HS-27A (cell line): ENCODE measurements at places on chromosomes 6 and 20.

DNA sequence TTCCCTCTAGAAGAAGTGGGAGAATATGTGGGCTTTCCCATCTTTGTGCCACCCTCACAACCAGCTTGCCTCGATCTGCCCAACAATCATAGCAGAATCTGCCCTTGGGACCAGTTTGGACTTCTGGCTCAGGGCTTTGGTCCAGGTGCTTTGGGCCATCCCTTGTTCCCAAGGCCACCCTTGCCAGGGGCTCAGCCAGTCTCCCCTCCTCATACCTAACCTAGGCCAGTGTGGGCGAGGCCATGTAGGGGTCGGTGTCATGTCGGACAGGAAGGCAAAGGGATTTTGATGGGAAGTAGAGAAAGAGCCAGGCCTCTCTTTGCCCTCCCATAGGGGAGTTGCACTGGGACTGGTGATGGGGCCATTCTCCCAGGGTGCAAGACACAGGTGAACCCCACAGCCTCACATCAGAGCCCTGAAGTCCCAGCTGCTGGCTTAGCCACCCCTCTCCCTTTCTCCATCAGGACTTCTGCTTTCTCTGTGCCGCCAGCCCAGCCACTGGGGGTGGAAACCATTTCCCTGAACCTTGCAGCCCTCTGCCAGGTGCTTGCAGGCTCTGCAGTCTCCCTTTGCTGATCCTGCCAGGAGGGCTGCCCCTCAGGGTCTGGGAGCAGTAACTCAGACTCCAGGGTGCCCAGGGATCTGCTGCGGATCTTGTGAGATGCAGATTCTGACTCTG, 60.7 kb downstream of the SLC24A3 start:
- DNase-seq: no peak

- DNase-seq: no peak
These were observed 14.5 kb downstream of the GMEB2 start for GRCh38 chr20:63612276-63612931.

DNA sequence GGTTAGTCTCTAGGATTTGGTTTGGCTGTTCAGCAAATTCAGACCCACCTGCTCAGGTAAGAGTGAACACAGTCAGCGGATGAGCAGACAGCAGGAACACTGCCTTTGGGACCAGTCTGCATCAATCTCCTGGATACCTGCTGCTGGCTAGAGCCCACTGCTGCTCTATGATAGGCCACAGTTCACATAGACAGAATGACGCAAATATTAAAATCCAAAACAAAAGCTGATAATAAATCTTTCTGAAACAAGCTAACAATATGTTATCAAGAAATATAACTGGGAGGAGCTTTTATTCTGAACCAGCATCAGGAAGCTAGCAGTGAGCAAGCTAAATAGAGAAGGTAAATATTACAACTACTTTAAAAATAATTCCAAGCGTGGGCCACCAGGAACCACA, at the start of gene TAAR1:
Gene TAAR1, minus strand, starts transcription at position 101 of the 400 bp plus-strand sequence. CDS start 13,179 bp downstream, outside the sequence.
- DNase-seq: no peak

GRCh38 chr6:157162766-157163433, 160.4 kb downstream of the TMEM242 start:
- DNase-seq: no peak

- DNase-seq: no peak
These were observed 540 bp upstream of the ZSCAN12 start for GRCh38 chr6:28400122-28400451.

- no peak for DNase-seq
These were observed 78.6 kb upstream of the PLN start for GRCh38 chr6:118469468-118469867.

DNA sequence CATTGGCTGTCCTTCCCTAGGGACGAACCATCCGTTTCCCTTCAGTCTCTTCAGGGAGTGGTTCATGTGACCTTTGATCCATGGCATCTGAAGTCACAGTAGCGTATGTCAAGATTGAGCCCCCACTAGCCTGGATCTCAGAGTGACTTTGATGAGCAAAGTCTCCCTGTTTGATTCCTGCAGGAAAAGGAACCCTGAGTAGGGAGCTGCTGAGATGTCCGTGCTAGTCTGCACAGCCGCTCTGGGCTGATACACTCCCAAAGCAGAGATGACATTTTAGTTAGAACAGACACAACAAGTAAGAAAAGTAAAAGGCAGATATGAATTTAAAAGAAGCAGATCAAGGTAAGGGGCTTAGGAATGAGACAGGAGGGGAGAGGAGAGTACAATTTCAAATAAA, 899.4 kb downstream of the C6orf118 start:
- no peak for DNase-seq

DNA sequence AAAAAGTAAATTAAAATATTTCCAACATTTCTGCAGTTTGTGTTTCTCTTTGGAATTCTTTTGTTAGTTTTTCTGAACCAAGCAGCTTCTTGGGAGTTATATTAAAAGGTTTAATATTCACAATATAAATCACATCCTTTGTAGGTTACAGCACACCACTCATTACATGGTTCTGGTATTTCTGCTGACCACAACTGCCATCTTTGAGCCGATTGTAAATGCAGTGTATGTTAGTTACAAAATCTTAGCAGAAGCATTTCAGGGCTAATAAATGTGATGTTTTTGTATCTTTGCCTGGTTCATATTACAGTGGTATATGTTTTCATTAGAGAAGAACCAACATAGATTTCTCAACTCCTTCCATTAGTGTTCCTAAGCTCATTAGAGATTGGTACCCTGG, 19.1 kb upstream of the TSHZ2 start:
- no peak for DNase-seq

- DNase-seq: no peak
These were observed 8.5 kb upstream of the SRC start for GRCh38 chr20:37337208-37337991.

DNA sequence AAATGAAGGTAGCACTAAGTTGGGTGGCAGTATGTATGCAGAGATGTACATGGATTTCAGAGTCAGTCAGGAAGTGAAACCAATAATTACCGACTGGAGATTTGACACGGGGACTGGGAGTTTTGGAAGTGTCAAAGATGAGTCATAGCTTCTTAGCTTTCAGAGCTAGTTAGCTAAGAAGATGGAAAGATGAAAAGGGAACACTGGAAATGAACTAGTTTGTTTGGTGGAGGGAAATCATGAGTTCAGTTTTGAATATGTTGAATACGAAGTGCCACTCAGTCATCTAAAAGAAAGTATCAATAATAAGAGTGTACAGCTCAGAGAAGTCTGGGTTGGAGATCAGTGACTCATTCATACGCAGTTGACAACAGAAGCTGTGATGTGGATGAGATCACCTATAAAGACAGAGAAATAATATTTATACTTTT, 7.5 kb downstream of the ESF1 start:
- DNase-seq: no peak

GRCh38 chr20:15784020-15784419, 789.2 kb downstream of the KIF16B start:
- no peak for DNase-seq

GRCh38 chr6:36862848-36863382, 11.7 kb downstream of the PPIL1 start:
- DNase-seq: no peak

GRCh38 chr20:51277961-51278360, 255.1 kb upstream of the KCNG1 start:
- DNase-seq: no peak

DNA sequence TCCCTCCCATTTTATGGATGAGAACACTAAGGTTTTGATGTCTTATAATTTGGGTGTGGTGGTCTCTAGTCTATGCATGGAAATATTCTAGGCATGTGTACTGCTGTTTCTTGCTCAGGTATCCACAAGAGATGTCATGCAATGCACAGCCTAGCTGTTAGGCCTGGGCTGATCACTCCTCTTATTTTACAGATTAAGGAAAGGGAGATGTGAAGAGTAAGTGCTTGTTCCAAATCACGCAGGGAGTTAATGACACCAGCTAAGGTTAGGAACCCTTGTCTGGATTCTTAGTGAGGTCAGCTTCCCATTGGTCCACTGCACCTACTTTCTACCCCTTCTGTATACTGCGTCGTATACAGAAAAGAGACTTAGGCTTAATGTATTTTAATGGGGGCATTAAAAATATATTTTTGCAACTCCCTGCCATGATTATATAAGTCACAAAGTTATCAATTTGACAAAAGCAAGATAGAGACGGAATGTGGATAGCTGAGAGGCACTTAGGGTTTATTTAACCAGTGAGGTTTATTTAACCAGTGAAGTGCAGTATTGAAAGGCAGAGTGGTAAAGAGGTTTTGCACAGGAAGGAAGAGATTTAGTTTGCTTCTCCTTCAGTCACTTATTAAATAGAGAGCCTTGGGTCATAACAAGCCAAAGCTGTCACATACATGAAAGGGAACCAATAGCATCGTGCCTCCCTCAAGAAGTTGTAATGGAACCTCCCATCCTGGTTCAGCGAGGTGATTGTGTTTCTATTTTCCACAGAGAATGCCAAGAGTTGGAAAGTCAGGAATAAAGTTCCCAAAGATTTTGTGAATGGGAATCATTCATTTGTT, 95.0 kb upstream of the FAM184A start:
- DNase-seq: no peak

DNA sequence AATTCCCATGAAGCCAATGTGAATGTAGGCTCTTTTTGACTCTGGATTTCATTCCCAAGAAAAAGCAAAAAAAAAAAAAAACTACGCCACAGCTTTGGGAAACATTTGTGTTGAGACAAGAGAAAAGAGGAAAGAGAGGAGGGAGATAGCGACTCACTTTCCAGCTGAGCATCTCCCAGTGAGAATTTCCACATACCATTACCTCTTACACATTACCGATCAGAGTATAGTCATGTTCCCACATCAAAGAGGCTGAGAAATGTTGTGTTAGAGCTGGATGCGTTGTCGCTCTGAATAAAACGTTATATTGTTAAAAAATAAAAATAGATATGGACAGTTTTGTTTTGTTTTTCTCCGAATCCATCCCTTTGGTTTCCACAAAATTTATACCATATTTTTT, 1019.3 kb upstream of the ADGRB3 start:
- no peak for DNase-seq

DNA sequence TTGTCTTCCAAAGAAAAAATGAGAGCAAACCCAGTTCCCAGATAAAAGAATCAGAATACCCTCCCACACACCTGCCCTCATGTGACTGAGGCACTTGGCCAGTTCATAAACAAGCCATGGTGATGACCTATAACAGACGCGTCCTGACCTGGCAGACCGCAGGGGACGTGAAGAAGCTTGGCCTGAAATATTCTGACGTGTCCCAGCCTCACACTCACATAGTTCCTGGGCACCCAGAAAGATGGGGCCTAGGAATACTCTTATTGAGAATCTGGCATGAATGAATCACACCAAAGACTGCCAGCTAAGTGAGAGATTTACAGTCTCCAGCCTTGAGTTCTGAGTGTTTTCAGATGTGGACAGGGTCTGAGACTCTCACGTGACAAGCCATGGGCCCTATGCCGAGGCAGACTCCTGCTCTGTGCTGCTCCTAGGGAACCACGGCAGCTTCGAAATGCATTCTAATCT, 17.2 kb upstream of the MAP3K4 start:
- DNase-seq: peak; percentile 26

GRCh38 chr6:41386594-41386993, 51.2 kb downstream of the NCR2 start:
- DNase-seq: no peak

GRCh38 chr20:57483287-57484050, 41.5 kb downstream of the CTCFL start:
- no peak for DNase-seq

- no peak for DNase-seq
These were observed 236.2 kb upstream of the TAB2 start for GRCh38 chr6:149081281-149081680.
